ENCODE measurements at places on chromosomes 4 and X.

DNA sequence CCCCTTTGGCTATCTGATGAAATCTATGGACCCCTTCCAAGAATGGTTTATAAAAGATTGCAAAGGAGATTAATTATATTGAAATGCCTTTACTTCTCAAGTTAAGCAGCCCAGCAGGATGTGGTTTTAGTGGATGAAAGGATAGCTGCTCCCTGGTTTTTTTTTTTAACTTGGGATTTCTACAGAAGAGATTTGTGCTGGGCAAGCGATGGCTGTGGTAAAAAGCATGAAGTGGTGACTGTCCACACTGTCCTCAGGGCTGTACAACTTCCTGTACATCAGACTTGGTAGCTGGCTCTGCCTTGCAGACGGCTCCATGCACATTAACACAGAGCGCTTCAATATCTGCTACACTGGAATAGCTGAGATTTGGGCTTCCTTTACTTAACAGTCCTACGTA, 321.7 kb downstream of the DHX15 start:
- peak; percentile 24 for DNase-seq

DNA sequence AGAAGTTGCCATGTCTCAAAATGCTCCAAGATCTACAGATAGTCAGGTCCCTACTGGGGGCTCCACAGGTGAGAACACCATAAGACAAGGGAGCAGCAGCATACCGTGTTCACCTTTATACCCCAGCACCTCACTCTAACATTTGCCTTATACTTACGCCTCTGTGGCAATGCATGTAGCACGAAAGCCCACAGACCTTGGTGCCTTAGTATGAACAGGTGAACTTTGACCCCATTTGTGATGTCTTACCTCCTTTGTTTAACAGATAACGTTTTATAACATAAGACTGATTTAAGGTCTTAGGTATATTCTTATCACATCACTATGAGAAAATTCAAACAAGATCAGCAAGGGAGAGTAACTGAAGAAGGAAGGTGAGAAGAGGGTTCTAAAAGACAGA, 128.8 kb downstream of the ARX start:
- no peak for DNase-seq

DNA sequence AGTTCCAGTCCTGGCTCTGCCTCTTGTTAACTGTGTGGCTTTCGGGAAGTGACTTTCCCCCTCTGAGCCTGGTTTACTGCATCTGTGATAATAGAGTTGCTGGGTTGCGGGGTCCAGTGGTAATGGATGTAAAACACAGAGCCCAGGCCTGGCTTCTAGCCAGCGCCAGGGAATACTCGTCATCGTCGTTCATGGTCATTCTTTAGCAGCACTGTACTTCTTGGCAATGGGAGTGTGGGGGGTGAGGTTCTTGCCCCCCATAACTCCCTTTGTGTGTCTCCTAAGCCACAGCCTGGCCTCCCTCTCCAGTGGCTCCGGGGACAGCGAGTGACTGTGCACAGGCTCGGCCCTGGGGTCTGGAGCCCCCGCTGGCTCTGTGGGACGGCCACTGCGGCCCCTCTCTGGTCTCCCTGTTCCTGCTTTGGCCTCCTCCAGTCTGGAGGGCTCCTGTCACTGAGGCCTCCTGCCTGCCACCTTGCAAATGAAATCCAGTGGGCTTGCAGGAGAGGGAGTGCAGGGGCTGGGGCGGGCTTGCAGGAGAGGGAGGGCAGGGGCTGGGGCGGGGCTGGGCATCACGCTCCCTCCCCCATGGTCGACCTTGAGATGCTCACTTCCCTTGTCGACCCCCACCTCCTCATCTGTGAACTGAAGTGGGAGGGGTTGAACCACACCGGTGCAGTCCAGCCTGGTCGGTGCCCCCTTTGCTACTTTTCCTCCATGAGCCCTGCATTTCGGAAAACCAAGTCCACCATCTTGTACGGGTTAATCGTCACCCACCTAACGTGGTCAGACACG, 13.2 kb downstream of the PSAPL1 start:
- no peak for DNase-seq

DNA sequence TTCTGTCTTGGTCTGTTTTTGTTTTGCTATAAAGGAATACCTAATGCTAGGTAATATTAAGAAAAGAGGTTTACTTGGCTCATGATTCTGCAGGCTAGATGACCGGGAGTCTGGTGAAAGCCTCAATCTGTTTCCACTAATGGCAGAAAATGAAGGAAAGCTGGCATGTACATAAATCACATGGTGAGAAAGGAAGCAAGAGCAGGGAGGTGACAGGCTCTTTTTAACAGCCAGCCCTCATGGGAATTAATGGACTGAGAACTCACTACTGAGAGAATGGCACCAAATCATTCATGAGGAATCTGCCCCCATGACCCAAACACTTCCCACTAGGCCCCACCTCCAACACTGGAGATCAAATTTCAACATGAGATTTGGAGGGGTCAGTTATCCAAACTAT, 27.6 kb downstream of the SATL1 start:
- no peak for DNase-seq

DNA sequence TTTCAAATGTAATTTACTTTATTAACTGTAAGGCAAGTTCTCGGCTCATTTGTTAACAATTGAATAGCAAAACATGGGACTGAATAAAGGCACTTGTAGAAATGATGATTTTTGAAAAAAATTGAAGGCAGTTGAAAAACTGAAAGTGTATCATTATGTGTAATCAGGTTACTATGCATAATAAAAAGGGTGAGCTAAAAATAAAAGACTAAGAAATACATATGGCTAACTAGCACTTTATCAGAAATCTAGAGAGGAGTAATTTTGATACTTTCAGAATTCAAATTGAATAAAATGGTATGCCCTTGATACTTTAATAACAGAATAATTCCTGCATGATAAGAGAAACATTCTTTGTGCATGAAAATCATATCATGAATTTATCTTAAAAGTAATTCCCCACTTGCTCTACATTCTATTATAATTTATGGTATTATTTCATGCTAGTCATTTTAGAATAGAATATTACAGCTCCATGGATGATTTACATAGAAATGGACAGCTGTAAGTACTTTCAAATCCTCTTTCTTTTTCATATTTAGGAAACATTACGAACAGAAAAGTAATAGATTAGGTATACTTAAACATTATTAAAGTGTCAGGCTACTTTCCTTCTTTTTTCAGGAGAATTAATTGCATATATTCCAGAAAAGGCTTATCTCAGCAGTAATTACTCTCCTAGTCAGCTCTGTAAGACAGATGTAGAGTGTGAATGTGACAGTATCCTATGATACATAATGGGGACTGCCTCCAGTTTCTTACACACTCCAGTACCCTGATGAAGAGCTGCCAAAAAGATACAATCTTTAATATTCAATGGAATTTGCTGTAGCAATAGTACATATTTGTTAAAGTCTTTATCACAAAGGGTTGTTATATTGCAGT, 697.3 kb downstream of the CCSER1 start:
- no peak for DNase-seq

- DNase-seq: no peak
Measured at GRCh38 chr4:8306511-8307021, 37.0 kb downstream of the HTRA3 start.

GRCh38 chrX:108396188-108396891, 41.9 kb downstream of the COL4A6 start:
- peak; percentile 0 for DNase-seq

DNA sequence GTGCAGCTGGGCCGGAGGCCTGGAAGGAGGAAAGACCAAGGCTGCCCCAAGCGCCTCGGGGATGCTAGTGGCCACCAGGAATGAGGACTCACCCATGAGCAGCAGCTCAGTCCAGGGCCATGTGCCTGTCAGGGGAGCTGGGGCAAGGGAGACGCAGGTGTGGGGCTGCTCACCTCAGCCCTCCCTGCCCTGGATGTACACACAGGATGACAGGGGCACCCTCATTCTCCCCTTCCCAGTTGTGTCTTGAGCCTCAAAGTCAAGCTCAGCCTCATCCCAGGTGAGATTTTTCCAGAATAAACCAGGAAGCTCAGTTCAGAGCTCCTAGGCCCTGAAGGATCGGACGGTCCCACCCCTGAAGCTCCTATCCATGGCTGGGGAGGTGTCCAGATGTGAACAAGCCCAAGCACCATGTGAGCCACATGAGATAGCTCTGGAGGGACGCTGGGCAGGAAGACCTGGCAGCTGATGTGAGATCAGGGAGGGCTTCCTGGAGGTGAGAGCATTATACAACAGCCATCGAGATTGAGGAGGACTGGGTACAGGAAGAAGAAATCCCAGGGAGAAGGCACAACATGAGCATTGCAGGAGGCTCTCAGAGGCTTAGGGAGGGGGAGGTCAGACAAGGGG, 23.0 kb downstream of the HTRA3 start:
- no peak for DNase-seq

GRCh38 chrX:8803326-8803725, 2.1 kb upstream of the FAM9A start:
- no peak for DNase-seq

DNA sequence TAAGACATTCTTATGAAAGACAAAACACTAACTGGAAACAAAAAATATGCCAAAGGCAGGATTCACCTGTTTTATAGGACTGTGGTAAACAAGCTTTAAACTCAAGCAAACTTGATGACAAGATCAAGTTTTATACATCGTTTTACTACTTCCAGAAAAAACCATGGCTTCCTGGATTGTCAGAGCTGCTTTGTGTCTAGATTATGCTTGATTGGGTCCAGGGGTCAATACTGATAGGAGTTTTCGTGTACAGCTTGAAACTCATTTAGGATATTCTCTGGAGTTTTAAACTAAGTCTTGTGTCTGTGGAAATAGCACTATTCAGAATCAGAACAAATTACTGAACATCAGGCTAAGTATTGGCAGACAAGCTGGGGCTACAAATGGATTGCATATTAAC, 13.0 kb downstream of the HCCS start:
- DNase-seq: no peak

- DNase-seq: no peak
Measured at GRCh38 chrX:154991039-154991438, 31.5 kb downstream of the F8 start.

GRCh38 chr4:19806865-19807264, 444.8 kb upstream of the SLIT2 start:
- DNase-seq: peak; percentile 29

GRCh38 chr4:891747-892146, 40.4 kb downstream of the GAK start:
- no peak for DNase-seq

DNA sequence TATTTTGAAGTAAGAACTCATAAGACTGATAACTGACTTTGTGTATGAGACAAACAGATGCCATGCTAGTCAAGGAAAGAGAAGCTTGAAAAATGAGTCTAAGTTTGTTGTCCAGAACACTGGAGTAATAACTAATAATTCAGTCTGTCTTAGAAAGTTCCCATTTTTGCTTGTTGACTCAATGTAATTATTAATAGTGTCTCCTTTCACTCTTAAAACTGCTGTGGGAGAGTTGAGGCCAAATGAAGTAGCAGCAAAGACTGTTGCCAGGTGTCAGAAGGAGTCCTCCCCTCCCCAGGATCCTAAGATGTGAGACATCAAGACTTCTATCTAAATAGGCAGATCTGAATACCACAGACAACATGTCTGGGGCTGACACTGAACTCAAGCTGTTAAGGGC, 20.8 kb upstream of the FAM13A start:
- no peak for DNase-seq

GRCh38 chrX:118156953-118157608, 40.5 kb upstream of the KLHL13 start:
- no peak for DNase-seq

GRCh38 chrX:149124526-149125108, 380.5 kb downstream of the IDS start:
- DNase-seq: no peak

GRCh38 chr4:107718351-107718965, 1.6 kb downstream of the PAPSS1 start:
- no peak for DNase-seq

- DNase-seq: no peak
Measured at GRCh38 chr4:37968747-37969146, 8.5 kb downstream of the PTTG2 start.

DNA sequence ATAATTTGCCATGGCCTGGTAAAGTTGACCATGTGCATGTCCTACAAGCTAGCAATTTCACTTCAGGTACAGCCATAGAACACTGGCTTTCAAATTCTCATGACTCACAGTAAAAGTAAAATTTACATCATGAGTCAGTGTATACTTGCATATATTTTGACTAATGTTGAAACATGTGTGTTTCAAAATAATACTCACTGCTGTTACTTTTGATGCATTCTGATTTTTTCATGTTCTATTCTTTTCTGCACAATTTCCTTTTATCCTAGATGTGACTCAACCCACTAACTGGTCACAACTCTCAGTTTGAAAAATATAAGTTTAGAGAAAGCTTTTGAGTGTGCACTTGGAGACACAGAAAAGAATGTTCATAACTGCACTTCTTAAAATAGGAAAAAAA, 365.7 kb downstream of the FGF13 start:
- DNase-seq: no peak

GRCh38 chrX:23844502-23845138, 61.6 kb downstream of the SAT1 start:
- no peak for DNase-seq

- peak; percentile 61 for DNase-seq
Measured at GRCh38 chr4:140012688-140013486, 141.1 kb downstream of the MAML3 start.

GRCh38 chr4:156594624-156595023, 377.0 kb downstream of the PDGFC start:
- no peak for DNase-seq

GRCh38 chr4:105210916-105211315, 64.2 kb downstream of the TET2 start:
- DNase-seq: no peak

DNA sequence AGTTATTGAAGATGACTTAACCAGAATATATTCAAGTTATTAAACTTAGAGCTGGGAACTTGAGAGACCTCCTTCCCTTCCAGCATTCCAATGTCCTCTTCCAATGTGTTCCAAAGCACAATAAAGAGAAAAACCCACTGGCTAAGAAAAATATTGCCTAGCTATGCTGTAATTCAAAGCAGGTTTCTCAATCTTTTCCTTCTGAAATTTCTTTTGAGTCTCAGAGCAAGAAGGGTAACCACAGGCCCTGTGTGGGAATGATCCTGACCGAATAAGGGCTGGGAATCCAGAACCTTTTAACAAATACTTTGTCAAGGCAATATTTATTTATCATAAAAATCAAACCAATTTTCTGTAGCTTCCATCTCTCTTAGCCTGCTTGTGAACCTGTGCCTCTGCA, 150.7 kb upstream of the SFRP2 start:
- DNase-seq: peak; percentile 27

GRCh38 chr4:184628103-184628502, 21.1 kb downstream of the CASP3 start:
- peak; percentile 8 for DNase-seq

GRCh38 chr4:5143940-5144339, 92.7 kb downstream of the STK32B start:
- DNase-seq: no peak

GRCh38 chr4:65670331-65671031, at the start of gene EPHA5:
TSS of gene EPHA5 (minus strand) at chr4:65670489. CDS start at chr4:65669742, 747 bp downstream.
- peak; percentile 83 for DNase-seq

- no peak for DNase-seq
Measured at GRCh38 chrX:40142417-40142816, 44.7 kb upstream of the BCOR start.

- no peak for DNase-seq
Measured at GRCh38 chr4:78556665-78557064, 5.1 kb downstream of the ANXA3 start.

Data from fibroblast of skin of abdomen (primary cell).